ENCODE measurements at places on chromosomes 4 and X.
A peak's percentile ranks its signal among the peaks of the same experiment; 100 is the strongest.

DNA sequence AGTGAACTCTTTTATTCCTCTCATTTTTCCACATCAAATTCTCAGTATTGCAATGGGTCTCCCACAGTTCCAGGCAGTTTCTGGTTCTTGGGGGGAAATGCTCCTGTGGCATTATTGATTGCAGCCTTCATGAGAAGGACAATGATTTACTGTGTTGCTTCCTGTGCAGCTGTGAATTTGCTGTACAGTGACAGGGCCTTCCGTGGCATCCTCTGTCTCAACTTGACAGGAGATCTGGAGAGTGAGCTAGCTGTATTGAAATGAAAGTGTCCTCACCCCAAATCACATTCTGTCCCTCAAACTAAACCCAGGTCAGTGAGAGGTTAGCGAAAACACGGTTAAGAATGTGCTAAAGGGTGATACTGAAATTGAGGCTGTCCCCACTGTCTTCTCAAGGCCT lies 77.1 kb upstream of the ATOH1 start:
- DNase-seq: no peak

- DNase-seq: no peak
These were observed 33.9 kb downstream of the WDR1 start for GRCh38 chr4:10082459-10083272.

GRCh38 chrX:45807572-45808425 lies 607.1 kb upstream of the DIPK2B start:
- DNase-seq: peak; percentile 72

- DNase-seq: peak; percentile 2
These were observed 167.8 kb upstream of the PCDH18 start for GRCh38 chr4:137700072-137700471.

DNA sequence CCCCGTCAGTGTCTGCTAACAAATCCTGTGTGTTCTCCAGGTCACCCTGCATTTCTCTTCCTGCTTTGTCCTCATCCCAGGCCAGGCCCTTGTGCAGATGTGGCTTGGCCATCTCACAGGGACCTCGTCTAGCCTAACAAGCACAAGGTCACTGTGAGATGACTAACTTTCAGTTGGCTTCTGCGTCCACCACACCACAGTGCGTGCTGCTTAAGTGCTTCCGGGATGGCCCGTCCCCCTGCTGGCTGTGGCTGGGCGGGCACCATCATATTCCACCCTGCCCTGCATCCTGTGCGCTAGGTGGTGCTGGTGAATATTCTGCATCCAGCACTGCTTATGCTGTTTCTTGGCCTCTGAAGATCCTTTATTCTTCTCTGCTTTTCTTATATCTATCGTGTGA lies 33.8 kb downstream of the RBBP7 start:
- DNase-seq: peak; percentile 29

- DNase-seq: peak; percentile 52
These were observed 418.6 kb downstream of the INPP4B start for GRCh38 chr4:142427456-142427855.

- DNase-seq: peak; percentile 38
These were observed 98.7 kb upstream of the GRIA3 start for GRCh38 chrX:123085311-123085940.

- no peak for DNase-seq
These were observed 12.1 kb downstream of the UVSSA start for GRCh38 chr4:1359144-1359501.

GRCh38 chr4:83389037-83389720 lies 54.5 kb upstream of the HPSE start:
- DNase-seq: no peak

DNA sequence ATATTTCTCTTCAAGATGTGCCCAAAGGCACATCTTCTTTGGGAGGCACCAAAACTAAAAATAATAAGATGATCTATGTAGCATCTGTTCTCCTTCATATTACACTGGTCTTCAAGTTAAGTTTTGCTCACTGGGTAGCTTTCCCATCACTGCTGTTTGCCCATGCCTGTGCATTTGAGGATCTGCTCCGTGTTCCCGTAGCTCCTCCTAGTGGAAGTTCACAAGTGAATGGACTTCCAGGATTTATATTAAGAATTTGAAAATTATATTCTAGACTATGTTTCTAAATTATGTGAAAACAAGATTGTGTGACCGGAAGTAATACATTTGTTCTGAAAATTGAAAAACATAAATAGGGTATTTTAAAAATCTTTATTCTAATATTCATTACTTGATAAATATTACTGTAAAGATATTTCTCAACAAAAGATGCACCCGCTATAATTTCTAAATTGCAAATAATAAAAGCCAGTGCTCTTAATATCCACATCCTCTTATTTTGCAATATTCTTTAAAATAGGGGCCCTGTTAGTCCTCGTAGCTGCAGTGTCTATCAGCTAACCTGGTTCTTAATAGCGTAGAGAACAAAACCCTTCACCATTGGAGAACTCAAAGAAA lies 147.7 kb downstream of the RBM46 start:
- DNase-seq: peak; percentile 36

- no peak for DNase-seq
These were observed 348.0 kb upstream of the POU3F4 start for GRCh38 chrX:83160096-83160495.

DNA sequence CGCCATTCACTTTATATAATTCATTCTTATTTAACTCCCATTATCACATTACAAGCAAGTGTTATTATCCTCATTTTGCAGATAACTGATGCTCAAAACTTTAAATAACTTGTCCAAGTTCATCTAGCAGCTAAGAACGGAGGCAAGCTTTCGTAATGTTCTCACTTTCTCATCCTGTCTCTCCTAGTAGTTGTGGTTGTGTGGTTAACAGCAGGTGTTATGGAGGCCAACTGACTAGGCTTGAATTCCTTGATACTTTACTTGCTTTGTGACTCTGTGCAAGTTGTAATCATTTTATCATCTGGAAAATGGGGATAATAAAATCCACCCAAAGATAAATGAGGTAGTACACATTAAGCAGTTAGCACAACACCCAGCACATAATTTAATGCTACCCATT lies 109.9 kb upstream of the PTPN13 start:
- DNase-seq: no peak

- no peak for DNase-seq
These were observed 65.9 kb upstream of the OGT start for GRCh38 chrX:71466979-71467523.

DNA sequence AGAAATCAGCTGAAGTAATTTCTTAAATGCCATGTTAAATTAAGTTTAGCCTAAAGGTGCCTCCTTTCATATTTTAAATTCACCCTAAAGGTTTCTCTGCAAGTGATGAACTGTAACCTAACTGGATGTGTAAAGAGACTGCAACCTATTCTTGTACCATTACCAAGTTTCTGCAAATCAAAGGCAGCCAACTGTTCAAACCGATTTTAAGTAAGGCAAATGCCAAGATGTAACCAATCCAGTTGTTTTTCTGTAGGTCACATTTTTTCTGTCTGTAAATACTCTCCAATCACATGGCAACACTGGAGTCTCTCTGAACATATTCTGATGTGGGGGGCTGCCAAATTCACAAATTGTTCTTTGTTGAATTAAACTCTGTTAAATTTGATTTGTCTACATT lies 42.4 kb upstream of the FGF2 start:
- no peak for DNase-seq

DNA sequence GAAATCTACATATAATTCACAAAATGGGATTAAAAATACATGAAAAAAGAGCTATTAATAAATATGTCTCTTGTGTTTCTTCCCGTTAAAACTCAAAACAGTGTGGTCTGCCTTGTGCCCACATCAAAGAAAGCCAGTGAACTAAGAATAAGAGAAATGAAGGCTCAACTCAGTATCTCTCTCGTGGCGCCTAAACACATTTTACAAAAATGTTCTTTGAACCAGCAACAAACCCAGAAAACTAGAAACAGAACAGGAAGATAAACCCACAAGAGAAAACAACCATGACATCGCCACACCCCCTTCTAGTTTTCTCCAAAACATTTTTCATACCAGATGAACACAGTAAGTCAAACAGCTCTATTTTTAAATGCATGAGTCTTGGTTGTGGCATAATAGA lies 130.1 kb downstream of the DCHS2 start:
- DNase-seq: peak; percentile 4

DNA sequence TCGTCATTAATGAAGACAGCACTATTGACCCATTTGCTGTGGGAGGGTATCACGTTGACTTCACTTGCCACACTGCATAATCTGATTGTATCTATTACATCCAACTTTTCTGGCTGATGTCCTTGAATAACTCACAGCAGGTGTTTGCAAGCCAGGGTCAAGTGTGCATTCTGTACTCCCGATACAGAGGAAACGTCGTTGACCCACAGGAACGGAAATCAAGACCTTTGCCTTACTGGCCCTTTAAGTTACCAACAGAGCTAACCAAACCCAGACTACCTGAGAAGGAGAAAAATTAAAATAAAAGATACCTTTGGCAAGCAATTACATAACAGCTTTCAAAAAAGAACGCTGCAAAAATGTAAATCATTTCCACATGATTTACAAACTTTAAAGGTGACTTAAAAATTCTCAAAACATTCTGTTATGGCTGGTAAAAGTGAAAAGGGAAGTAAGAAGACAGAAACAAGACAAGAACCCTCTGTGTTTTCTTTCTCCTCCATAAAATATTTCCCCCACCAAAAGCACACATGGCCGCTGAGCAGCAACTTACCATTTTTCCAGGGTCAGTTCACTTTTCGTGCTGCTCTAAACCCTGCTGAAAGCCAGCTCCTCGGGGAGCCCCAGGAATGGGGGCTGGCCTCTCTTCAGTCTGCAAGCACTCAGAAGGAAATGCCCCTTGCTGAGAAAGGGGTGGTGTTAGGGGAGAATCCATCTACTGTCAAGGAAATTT lies 6.5 kb upstream of the SHISA3 start:
- no peak for DNase-seq

GRCh38 chr4:21077967-21078366 lies 377.7 kb downstream of the PACRGL start:
- DNase-seq: no peak

DNA sequence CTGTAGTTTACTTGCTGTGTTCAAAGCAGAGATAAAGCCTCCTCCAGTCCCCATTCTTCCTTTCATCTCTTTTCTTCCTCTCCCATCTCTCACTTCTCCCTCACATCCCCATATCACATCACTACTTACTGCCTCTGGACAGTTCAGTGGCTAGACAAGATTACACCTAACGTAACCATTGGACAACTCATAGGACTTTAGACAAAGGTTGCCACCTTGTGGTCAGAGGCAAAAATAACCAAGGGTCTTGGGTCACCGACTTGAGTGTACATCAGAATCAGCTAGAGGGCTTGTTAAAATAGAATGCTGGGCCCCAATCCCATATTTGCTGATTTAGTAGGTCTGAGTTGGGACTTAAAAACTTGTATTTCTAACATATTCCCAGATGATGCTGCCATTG lies 109.3 kb upstream of the DGKK start:
- DNase-seq: peak; percentile 51

- DNase-seq: peak; percentile 46
These were observed 307.0 kb downstream of the FSTL5 start for GRCh38 chr4:161856711-161857326.

DNA sequence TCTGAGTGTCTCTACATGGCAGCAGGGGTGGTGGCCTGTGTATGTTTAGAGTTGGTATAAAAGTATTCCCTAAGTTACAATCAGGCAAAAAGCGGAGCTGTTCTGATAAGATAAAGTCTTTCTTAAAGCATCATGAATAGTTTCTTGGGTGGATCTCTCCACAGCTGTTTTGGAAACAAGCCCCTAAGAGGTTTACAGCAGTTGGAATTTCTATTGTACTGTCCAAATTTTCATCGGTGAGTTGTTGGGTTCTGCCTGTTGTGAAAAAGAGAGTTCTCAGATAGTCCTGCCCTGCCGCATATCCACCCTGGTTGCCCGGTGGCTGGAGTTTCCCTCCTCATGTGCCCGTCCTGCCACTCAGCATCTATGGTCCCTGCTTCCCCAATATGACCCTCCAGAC lies 50.1 kb downstream of the C4orf51 start:
- no peak for DNase-seq

GRCh38 chrX:79195027-79195426 lies 50.5 kb downstream of the GPR174 start:
- DNase-seq: no peak

GRCh38 chr4:21991050-21991449 lies 42.5 kb upstream of the KCNIP4 start:
- DNase-seq: peak; percentile 4

DNA sequence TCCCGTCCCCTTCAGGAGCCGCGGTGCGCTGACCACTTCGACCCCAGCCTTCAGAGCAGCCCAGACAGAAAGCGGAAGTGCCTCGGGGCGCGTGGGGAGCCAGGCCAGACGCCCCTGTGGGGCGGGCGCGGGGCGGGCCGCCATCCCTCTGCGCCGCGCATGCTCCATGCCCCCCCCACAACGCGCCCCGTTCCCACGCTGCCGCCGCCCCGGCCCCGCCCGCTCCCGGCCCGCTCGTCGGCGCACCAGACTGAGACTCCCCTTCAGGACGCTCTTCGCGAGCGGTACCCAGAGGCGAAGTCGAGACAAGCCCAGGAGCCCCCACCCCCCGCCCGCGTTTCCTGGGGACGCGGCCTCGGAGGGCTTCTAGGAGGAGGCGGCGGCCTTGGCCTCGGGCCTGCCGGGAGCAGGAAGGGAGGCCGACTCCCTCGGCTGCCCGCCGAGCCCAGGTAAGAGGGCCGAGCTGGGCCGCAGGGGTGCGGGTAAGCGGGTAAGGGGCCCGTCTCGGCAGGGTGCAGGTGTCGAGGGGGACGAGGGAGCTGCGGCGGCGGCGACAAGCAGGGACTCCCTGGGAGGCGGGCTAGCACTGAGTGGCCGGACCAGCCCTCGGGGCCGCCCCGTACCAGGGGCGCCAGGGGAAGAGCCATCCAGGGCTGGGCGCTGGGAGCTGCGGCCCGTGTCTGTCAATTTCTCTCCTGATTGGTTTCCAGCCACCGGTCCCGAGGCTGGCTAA lies at the start of gene ZFP92:
TSS of gene ZFP92 (plus strand) at position 218 of the 733 bp plus-strand sequence. CDS start 6,851 bp downstream, outside the sequence.
- no peak for DNase-seq

DNA sequence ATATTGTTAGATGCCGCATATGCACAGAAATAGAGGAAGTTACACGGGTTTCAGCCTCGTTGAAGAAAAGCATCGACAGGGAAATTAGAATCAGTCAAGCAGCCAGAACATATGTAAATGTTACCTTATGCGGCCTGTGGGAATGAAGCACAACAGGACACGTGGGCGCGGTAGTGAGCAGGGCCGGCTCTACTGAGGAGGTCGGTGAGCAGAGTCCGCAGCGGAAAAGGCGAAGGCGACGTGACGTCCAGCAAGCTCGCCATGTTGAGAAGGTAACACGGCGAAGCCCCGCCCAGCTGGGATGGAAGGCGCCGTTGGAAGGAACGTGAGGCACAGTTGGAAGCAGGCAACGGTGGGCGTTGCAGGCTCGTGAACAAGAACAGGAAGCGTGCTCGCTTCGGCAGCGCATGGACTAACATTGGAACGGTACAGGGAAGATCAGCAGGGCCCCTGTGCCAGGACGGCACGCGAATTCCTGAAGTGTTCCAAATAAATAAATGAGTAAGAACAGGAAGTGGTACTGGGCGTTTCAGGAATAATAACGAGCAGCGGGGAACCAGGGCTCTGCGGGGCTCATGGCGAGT lies 54.6 kb downstream of the MTNR1A start:
- no peak for DNase-seq

Data from astrocyte of the hippocampus (primary cell).